ENCODE measurements at places on chromosomes 2 and 18. TPM values are rescaled to one million over a fixed set of nuclear protein-coding genes. Genes with fewer than 3 reads are reported as not detected.

GRCh38 chr2:177254433-177255226 is 9.9 kb downstream of the NFE2L2 start:
- DNase-seq, result no peak

GRCh38 chr2:208093128-208093527 is 31.2 kb downstream of the CRYGD start:
- no peak for DNase-seq

- no peak for DNase-seq
Observed at GRCh38 chr2:157325786-157326185, at the start of gene ERMN. Gene ERMN, minus strand, starts transcription at chr2:157325824. Its CDS starts 182 bp downstream, at chr2:157325642.

DNA sequence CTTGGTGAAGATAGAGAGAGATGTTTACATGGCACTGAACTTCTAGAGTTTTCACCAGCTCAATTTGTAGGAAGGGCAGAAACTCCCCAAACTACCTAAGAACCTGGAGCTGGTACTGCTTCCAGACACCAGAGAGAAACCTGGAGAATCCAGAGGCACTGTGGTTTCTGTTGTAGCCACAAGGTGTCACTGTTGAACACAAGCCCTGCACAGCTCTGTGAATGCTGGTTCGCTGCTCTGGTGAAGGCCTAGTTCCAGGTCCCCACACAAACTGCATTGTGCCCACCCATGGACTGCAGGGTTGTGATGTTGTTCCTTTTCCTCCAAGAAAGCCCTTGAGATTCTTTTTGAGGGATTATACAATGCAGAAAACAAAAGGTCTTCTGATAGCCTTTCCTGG is 150.5 kb upstream of the HS6ST1 start:
- DNase-seq, result no peak

DNA sequence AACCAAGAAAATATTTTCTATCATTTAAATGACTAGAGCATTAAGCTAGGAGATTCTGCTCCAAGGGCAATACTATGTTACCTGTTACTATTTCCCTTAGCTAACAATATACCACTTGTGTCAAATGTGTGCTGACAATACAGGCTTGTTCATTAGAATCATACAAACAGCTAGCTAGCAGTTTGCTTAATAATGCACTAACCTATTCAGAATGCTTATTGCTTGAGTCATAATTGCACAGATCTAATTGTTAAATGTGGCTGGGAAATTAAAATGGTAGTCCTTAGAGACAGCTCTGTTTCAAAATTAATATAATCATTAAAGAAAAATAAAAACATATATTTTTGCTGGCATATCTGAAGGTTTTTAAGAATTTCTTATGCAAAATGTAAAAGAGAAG is 344.2 kb downstream of the ERBB4 start:
- DNase-seq, result no peak

DNA sequence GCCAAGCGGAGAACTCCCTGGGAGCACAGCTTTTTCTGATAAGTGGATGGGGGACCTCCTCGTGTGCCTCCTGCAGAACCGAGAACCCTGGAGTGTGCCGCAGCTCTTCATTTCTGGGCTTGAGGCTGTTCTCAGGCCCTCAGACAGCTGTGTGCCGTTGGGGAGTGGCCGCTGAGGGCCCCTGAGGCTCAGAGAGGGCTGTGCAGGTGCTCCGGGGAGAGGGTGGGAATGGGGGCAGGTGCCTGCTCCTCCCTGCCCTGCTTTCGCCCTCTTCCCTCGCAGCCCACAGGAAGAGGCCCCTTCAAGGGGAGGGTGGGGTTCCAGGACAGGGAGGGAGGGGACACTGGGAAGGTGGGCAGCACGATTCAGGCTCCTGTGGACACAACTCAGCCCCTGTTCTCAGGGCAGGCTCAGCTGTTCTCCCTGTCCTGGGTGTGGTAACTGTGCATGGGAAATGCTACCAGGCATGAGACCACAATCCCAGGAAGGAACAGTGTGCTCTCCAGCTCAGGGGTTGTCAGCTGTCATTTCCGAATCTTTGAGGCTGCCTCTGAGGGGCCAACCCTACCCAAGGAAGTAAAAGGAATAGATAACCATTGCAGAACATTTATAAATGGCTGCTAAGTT is 11.3 kb downstream of the LCT start:
- no peak for DNase-seq

GRCh38 chr2:28362991-28363521 is 29.6 kb upstream of the FOSL2 start:
- DNase-seq, result no peak

DNA sequence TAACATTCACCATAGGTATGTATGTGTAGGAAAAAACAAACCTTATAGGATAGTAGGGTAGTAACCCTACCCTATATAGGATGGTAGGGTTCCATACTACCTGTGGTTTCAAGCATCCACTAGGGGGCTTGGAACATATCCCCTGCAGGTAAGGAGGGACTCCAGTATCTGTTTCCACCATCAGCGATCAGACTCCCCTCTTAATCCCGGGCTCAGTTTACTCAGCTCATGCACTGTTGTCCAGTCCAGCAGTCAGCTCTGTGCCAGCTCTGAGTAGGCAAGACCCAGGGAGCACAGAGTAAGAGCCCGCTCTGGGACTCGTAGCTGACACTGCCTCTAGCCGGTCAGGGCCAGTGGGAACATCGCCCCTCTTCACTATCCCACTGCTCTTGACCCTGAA is 61.7 kb downstream of the MEX3C start:
- no peak for DNase-seq

DNA sequence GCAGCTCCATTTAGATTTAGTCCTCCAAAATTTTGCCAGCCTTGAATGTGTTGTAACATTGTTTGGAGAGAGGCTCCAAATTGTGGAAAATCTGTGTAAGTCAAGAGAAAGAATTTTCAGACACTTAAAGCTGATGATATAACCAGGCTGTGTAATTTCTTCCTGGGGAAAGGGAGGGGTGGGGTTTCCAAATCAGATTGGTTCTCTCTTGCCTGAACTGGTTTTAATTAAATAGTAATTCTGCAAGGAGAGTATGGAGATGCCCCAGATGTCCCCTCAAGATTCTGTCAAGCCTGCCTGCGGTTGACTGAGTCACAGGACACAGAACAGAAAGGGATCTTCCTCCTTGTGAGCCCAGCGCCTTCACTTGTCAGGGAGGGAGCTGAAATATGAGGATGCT is 54.5 kb downstream of the C18orf63 start:
- no peak for DNase-seq

DNA sequence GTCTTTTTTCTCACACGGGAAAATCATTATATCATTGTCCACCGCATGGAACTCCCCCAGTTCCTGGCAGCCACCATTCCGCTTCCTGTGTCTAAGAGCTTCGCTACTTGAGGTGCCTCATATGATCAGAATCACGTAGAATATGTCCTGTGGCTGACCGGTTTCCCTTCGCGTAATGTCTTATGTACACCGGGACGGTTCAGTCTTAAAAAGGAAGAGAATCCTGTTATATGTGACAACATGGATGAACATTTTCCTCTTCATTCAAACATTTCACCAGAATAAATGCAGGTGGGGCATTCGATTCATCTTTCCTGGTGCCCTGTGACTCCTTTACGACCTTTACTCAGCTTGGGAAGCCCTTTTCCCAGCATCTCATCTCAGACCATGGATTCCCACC is 131.7 kb upstream of the TWIST2 start:
- no peak for DNase-seq

GRCh38 chr2:33268246-33268831 is 208.1 kb upstream of the RASGRP3 start:
- no peak for DNase-seq

- DNase-seq, result no peak
Observed at GRCh38 chr2:155157711-155158110, 459.2 kb downstream of the KCNJ3 start.

GRCh38 chr2:20653695-20654534 is 3.0 kb upstream of the HS1BP3 start:
- no peak for DNase-seq

DNA sequence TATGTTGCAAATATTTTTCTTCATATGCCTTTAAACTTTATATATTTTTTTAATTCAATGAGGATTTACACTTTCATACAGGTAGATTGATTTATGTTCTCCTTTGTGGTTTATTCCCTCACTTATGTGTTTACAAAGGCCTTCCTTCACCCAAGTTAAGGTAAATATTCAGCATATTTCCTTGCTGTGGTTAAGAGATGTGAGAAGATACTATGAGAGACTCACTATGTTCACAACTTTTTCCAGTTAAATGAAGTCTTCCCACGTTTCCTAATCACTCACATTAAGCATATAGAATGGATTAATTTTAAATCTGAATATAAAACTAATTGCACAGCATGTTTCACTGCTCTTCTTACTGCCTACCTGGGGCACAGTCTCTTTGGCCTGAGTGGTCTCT is 597 bp downstream of the PECR start:
- no peak for DNase-seq

- DNase-seq, result no peak
Observed at GRCh38 chr2:98040331-98040939, 44.7 kb upstream of the TMEM131 start.

DNA sequence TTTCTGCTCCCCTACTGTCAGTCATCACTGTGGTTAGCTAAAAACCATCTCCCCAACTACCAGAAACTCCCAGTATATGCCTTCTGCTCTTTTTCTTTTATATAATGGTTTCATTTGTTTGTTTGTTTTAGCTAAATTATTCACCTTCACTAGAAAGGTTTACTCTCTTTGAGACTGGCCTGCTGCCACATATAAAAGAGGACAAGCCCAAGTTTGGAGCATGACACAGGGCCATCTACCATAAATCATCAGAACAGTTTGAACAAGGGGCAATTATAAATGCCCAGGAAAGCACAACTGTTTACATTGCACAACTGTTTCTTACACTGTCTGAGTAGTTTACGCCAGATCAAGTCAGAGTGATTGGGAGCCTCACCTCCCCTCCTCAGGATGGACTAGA is 471.0 kb upstream of the PIK3C3 start:
- DNase-seq, result no peak

- no peak for DNase-seq
Observed at GRCh38 chr2:175729049-175729706, 272.9 kb downstream of the LNPK start.

DNA sequence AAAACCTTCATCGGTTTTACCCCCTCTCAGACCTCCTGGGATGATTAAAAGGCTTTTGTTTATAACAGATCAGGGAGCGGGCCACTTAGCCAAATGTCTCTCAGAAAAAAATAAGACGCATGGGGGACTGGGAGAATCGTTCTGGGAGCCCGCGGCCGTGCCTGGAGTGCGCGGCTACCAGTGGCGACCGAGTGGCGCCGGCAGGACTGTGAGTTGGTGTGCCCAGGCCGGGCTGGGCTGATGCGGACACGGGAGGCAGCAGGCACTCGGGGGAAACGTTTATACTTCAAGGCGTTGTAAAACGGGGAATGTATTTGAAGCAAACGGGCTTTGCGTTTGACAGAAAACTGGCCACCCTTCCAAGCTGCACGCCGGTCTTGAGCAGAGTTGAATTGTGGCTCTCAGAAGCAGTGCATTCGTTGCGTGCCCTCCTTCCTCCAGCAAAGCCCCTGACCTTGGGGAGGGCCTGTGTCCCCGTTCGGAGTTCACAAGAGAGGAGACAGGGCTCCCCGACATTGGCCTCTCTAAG is 4.7 kb upstream of the HOXD10 start:
- DNase-seq, result no peak

DNA sequence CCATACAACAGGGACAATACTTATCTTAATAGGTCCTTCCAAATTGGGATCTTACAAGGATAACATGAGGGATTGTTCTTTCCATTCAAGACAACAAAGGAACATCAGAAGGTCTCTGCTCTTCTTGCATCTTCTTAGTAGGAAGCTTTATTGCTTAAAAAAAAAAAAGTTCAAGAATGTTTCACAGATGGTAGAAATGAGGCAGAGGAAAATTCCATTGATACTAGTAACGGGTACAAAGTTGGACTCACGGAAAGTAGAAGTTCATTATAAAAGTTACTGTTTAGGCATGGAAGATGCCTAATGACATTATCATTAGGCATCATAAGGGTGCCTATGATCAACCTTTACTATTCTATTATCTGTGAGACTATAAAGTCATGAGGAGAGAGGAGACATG is 136.2 kb downstream of the LAMA3 start:
- no peak for DNase-seq

GRCh38 chr2:205188239-205189138 is 493.8 kb upstream of the NRP2 start:
- peak; percentile 65 for DNase-seq

GRCh38 chr2:160010361-160011145 is 51.9 kb downstream of the PLA2R1 start:
- DNase-seq, result no peak

Gene PUS10
- total RNA-seq, result 7.3 TPM

Gene LIMS3
- total RNA-seq, result 1.1 TPM

Gene DYSF
- 3.4 TPM for total RNA-seq

Gene CYRIA
- total RNA-seq, result 10.5 TPM

Gene LAMA3
- 8.0 TPM for total RNA-seq

Gene OTOF
- 0.15 TPM for total RNA-seq

Gene ACVR2A
- total RNA-seq, result 16.4 TPM
